ENCODE measurements at places on chromosomes 4 and X.

DNA sequence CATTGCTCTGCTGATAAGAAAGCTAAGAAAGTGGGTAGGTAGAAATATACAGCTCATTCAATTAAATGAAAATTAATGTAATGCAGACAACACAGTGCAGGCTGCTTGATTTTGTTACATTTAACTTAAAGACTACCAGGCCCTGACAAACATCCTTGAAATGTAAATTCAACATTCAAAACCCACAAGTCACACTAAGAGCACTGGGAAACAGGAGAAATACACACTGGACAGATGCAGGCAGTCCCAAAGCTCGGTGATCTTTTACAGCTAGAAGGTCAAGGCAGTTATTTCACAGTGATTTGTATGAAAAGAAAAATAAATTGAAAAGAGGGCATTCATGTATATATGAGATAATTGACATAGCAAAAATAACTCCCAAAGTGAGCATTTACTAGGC, 94.3 kb upstream of the PLAC1 start:
- no peak for DNase-seq

GRCh38 chrX:154309041-154309775, 13.6 kb downstream of the TKTL1 start:
- DNase-seq: no peak

DNA sequence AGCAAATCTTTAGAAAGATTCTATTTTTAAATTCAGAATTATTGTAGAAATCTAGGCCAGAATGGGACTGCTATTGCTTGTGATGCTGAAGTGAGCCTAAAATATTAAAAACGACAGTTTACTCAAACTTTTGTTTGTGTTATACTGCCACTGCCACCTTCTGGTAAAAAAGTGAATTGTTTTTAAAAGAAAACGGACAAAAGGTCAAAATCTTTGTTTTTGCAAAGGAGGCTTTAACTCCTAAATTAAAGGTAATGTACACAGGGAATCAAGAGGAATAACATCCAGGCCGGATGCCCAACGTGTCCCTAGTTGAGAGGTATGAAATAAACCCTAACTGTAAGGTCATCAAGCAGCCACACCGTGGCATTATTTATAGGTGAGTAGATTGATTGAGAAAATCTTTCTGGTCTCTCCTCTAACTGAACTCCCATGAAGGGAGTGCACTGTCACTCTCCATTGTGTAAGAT, 338.3 kb upstream of the GALNT7 start:
- no peak for DNase-seq

- no peak for DNase-seq
Observed at GRCh38 chr4:152679414-152680281, at the start of gene TMEM154. Gene TMEM154, minus strand, starts transcription at chr4:152679997. Its CDS starts 64 bp downstream, at chr4:152679933.

DNA sequence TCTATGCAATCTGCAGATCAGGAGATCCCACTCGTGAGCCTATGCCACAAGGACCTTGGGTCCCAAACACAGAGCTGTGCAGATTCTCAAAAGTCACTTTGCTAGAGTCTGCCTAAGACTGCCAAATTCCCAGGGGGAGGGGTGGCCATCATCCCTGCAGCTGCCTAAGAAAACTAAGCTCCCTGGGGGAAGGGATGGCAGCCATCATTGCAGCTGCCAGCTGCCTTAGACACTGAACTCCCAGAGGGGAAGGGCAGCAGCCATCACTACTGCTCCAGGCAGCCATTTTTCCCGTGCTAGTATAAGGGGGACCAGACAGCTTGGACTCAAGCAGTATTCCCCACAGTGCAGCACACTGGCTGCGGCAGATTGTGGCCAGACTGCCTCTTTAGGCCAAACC, 156.9 kb downstream of the NKX6-1 start:
- DNase-seq: no peak

- no peak for DNase-seq
Observed at GRCh38 chr4:141680060-141680459, 43.7 kb downstream of the IL15 start.

DNA sequence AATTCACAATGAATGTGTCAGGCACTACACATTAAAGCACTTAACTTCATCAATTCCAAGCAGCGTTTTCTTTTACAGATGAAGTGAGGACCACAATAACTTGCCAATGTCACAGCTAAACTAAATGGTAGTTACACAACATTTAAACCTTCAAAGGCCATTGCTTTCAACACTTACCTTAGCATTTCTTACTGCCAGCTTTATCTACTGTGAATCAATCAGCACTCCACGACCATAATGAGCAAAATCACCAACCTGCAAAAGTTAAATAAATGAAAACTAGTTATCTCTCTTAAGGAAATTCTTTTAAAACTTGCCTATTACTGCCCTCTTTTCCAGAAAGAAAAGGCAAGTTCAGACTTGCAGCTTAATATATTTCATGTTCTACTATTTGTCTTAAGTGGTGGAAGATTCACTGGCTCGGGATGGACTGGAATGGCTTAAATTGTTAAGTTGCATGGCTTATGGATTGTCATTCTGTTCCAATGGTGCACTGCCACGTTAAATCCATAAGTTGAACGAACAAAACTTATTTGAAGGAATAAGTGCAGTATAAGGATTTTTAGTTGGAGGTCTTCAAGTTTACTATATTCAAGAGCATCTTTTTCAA, 8.3 kb downstream of the RBMX start:
- DNase-seq: no peak

Data from forelimb muscle (tissue), 1 donor.